ENCODE measurements at places on chromosomes 2 and 18.

DNA sequence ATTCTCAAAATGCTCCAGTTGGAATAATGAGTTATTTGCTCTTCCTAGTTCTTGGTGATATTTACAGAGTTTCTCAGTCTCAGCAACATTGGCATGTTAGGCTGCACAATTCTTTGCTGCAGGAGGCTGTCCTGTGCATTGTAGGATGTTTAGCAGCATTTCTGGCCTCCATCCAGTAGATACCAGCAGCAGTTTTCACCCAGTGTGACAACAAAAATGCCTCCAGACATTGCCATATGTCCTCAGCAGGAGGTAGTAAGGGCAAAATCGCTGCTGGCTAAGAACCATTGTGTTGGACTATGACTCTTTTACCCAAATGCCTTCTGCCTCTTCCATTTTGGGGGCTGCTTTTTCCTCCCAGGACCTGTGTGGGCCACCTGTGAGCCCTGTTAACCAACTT lies 50.4 kb downstream of the PAX8 start:
- no peak for DNase-seq

DNA sequence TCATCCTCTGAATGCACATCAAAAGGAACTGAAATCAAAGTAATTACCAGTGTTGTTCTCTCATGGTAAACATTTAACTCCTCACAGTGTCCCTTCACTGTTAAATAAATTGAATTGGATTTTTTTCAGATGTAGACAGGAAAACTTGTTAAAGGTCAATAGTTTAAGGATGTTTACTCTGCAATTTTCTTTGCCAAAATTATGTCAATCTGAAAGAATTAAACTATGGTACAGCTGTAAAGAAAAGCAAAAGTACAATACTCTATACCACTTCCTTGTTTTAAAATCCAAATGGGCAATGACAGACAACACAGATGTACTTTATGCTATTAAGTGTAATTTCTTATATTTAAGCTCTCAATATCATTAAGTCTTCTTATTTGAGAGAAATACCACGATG lies 153.2 kb downstream of the WDPCP start:
- no peak for DNase-seq

- DNase-seq: no peak
Observed at GRCh38 chr2:211181626-211182025, 625.2 kb downstream of the CPS1 start.

DNA sequence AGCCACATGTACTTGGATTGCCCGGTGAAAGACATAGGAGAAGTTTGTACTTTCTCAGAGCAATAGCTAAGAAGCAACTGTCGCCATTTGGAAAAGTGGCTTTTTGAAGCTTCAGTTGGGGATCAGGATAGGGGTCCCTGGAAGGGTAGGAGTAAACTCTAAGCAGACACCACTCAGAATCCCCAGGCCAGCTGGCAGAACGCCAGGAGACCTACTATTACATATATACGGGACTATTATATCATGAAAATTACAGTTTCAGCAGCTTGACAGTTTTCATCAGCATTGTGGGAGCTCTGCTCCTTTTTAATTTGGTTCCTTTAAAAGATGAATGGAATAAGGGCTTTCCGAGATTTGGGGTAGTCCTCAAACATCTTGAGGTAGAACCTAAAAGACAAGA lies 54.9 kb downstream of the SRD5A2 start:
- DNase-seq: no peak

- no peak for DNase-seq
Observed at GRCh38 chr2:180604077-180604476, 376.3 kb upstream of the UBE2E3 start.

DNA sequence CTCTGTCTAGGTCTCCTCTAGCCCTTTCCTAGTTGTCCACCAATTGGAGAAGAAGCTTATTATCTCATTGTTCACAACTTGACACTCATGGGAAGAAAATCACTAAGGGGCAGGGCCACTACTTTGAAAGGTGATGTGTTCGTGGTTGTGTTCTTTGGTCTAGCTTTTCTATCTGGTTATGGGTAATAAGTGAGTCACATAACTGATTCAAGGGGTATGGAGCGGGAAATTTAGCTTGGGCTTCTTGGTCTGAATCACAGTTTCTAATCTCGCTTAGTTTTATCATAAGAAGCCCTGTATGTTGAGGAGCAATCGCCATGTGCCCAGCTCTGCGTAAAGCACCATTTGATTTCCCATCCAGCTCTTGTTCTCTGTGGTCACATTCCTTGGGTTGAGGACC lies 18.7 kb upstream of the DYTN start:
- no peak for DNase-seq

- no peak for DNase-seq
Observed at GRCh38 chr2:241802421-241803318, 6.3 kb upstream of the NEU4 start.

DNA sequence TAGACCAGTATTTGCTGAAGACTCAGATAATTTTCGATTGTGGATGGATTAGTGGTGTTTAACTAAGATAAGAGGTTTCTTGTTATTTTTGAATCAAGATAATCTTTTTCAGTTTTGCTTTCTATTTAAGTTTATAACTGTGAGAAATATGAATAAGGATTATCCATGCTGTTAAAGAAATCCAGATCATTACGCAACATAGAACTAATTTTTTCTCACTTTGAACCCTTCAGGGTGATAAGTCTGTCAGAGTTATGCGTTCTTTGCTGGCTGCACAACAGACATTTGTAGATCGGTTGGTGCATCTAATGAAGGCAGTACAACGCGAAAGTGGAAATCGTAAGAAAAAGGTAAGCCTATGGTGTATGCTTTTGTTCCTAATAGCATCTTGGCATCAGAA lies 74.1 kb downstream of the PIK3C3 start:
- no peak for DNase-seq

GRCh38 chr2:37523814-37524362 lies 147.6 kb downstream of the CDC42EP3 start:
- DNase-seq: peak; percentile 90

DNA sequence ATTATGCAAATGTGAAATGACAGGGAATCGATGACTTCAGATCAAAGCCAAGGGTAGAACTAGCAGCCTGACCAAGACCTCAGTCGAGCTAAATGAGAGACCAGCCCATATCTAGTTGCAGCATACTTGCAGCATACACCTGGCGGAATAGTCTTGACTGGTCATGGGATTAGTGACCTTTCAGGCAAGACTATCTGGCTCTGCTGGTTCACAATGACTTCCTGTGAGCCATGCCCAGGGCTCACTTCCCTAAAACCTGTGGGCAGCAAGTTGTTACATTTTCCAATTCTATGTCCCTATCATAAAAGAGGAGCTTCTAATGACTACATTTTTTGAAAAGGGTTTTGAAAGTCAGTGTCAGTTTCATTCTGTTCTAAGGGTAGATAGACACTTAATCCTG lies 1624.9 kb upstream of the CELF4 start:
- DNase-seq: no peak

DNA sequence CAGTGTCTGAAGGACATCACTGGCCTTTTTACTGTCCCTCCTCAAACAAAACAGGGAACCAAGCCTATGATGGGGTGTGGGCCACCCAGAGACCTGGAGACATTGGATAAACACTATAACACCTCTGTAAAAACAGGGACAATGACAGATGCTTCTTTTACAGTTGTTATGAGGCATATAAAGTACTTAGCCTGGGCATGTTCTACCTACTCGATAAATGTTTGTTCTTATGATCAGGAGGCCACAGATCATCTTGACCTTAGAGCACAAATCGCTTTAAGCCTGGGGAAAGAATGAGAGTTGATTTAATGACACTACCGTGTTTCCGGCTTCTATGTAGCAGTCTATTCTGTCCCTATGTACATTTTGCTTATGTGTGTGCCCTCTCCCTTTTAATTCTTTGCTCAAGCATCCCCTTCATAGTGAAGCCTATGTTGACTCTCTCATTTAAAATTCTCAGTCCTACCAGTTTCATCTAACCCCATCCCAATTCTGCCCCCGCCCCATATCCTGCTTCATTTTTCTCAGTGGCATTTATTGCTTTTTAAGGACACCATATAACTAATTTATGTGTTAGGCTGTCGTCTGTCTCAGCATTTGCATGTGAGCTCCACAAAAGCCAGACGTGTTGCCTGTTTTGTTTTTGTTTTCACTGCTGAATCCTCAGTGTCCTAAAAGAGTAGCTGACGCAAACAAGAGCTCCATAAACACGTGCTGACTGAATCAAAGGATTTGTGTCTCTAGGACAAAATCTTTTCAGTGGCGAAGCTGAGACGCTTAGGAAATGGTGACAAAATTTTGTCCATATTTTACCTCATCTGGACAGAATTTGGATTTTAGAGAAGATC lies 182.3 kb upstream of the ST6GAL2 start:
- no peak for DNase-seq

DNA sequence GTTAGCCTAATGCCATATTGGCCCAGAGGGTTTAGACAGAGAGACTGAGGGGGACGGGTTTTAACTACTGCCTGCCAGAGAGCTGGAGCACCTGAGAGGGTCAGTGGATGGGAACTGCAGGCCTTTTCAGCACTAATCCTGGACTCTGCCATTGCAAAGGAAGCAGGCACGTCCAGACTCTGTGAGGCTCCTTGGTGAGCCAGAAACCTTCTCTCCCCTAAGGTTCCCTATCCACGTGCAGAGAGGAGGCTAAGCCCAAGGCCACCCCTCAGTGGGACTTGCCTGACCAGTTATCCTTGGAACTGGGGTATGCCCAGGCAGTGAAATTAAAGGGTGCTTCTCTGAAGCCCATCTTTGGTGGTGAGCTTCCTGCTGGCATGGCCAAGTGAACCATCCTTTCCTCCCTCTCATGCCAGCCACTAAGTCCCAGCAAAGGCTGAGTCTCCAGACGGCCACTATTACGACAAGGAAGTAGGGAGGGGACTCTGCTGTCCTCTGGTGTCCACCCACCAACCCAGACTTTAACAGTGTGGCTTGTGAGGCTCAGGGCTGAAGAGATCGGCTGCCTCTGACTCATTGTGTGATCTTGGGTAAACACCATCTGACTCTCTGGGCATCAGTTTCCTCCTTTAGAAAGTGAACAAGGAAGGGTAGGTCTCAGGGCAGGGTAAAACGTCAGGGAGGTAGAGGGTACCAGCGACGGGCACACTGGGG lies 3.9 kb upstream of the MLPH start:
- DNase-seq: peak; percentile 21

- no peak for DNase-seq
Observed at GRCh38 chr18:70075906-70076305, 128.2 kb upstream of the CD226 start.

DNA sequence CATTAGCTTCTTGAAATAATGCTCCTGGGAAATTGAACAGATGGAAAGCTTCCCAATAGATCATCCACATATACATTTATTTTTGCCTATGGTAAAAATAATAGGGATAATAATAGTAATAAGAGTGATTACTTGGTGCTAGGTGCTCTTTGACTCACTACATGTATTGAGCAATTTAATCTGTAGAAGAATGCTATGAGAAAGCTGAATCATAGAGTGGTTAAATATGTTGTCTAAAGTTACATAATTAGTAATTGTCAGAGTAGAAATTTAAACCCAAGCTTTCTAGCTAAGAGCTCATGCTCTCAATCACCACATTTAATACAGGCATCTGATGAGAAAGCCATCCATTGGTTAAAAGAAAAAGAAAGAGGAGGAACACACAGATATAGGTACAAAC lies 590.5 kb upstream of the SLC8A1 start:
- DNase-seq: no peak

GRCh38 chr2:122634256-122634655 lies 878.8 kb downstream of the TSN start:
- no peak for DNase-seq

DNA sequence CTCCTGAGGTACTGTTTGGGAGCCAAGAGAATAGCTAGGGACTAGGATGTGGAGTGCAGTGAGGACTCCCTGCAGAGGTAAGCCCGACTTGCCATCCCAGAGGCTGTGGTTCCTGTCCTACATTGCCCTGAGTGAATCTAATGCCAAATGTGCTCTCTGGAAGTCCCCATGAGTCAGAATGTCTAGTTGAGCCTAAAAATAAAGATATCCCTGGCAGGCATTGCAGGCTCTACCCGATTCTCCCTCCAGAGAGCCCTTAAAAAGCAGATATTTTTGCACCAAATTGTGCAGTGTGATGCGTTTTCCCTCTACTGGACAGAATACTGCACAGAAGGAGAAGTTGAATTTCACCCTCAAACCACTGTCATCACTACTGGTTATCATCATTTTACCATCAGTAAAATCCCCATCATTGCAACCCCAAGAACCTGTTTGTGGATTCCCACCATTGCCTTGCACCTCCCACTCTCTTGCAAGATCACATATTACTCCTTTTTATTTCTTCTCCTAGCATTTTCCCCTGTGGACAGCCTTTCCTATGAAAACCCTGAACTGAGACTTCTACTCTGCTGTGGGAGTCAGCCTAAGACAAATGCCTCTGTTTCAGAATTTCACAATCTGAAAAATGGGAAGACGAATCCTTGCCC lies 98.0 kb downstream of the MARCHF4 start:
- no peak for DNase-seq

DNA sequence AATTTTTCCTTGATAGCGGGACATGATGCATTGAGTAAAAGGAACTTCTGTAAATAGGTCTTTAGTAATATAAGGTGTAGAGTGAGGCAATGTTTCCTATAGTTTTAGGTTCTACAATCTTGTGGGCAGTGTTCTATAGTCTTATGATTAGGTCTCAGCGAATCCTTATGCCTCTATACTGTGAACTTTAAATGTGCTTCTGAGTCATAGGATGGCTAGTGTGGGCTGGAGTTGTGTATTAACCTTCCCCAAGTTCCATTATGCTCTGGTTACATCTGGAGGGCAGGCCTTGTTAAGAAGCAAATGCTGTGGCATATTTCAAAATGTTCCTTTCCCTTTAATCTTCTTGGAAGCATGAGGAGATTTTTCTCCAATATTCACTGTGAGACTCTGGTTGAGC lies 73.5 kb downstream of the ROCK2 start:
- no peak for DNase-seq

- DNase-seq: peak; percentile 72
Observed at GRCh38 chr2:98385050-98385699, 38.9 kb downstream of the CNGA3 start.

GRCh38 chr2:227351639-227352038 lies 26.6 kb downstream of the MFF start:
- DNase-seq: no peak

DNA sequence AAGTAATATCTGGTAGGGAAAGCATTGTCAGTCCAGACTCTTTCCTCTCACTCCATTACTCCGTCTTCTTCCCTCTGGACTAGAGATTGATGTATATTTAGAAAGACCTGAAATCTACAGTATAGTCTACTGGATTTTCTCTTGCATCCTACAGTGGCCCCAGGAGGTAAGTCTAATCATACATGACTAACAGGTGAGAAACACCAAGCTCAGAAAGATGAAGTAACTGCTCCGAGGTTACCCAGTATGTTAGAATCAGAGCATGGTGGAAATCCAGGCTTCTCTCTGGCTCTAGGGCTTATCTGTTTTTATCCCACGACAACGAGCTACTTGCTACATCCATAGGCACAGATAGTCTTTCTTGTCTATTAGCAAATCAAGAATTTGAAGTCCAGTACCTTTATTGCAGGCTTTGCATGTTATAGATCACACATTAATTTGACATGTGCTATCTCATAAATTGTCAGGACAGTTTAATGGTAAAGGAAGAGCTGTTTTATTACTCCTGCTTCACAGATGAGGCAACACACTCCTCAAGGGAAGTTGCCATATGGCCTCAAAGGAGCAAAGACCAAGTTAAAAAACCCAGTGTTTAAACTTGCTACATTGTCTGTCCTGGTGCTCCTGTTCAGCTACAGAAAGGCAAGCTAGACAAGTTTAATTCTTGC lies 484.3 kb downstream of the THSD7B start:
- DNase-seq: no peak

All from AML-193 (cell line).